ENCODE measurements at places on chromosomes 16 and 17.

- no peak for DNase-seq
Measured at GRCh38 chr17:65061646-65062045, 5.1 kb upstream of the GNA13 start.

DNA sequence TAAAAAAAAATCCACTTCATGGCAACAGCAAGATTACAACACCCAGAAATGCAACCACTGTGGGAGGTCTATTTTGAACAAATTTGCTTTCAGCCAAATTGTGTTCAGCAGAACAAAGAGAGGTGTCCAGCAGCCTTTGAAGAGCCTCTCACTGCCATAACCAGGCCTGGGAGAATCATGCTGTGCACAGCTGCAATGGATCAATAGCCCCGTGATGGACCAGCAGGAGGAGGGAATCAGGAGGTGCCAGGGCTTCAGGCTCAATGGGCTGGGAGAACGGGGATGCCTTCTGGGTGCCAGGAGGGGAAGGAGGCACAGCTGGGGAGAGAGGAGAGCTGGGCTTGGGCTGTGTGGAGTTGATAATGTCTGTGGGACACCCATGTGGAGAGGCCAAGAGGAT, 366.2 kb upstream of the EEF2KMT start:
- DNase-seq: no peak

- DNase-seq: no peak
Measured at GRCh38 chr17:624341-624860, 90.2 kb downstream of the VPS53 start.

- DNase-seq: no peak
Measured at GRCh38 chr17:12618557-12618956, 47.1 kb upstream of the MYOCD start.

DNA sequence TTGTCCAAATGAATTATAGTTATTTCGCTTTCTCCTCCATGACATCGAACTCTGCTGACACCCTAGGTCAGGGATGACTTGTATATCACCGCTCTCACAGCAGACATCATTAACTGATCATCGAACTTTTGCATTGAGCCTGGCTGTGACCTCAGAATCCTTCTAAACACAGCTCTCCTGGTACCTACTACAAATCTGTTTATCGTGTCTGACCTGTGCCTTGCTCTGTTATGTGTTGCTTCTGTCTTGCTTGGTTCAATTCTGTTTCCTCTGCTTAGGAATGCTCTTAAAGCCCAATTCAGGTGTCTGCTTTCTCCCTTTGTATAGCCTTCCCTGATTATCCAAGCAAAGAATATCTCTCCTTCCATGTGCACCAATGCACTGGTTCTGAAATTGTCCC, 78.3 kb downstream of the CYLD start:
- no peak for DNase-seq

DNA sequence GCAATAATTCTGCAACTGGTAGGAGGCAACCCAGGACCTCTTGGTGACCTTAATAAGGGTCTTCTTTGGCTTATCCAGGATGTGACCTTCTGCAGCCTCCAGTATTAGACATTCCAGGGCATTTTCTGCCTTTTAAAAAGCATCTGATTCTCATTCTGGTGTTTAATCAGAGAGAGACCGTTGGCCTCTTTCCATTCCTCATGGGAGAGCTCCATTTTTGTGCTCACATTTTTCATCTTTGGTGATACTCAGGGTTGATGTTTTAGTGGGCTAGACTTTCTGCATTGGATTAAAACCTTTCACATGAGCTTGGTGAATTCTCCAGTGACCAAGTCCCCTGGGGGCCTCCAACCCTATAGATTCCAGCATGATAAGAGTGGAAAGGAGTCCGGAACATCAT, 150.2 kb upstream of the CACNG5 start:
- no peak for DNase-seq

- no peak for DNase-seq
Measured at GRCh38 chr17:3998436-3998835, 34.2 kb upstream of the ATP2A3 start.

GRCh38 chr16:30356401-30357084, 1.4 kb upstream of the CD2BP2 start:
- no peak for DNase-seq

GRCh38 chr16:89192956-89193575, 7.3 kb downstream of the SLC22A31 start:
- DNase-seq: no peak

DNA sequence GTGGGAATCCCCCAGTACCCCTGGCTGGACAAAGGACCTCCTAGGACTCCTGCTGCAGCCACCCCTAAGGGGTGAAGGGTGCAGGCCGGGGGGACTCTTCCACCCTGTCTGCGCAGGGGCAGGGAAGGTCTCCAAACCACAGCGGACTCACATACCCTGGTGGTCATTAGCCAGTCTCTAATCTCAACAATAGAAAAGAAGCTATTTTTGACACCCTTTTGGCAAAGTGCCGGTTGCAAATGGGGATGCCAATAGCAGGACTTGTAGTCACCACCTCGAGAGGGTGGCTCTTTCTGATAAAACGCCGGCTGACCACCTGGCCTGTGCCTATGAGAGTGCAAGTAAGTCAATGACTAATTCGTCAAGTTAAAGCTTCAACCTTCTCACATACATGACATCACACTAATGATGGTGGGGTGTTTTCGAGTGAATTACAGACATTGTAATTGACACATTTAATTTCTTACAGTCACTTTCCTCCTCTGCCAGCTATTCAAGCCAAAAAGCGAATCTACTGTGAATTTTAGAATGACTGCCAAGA, 23.1 kb upstream of the DNAH17 start:
- DNase-seq: no peak

DNA sequence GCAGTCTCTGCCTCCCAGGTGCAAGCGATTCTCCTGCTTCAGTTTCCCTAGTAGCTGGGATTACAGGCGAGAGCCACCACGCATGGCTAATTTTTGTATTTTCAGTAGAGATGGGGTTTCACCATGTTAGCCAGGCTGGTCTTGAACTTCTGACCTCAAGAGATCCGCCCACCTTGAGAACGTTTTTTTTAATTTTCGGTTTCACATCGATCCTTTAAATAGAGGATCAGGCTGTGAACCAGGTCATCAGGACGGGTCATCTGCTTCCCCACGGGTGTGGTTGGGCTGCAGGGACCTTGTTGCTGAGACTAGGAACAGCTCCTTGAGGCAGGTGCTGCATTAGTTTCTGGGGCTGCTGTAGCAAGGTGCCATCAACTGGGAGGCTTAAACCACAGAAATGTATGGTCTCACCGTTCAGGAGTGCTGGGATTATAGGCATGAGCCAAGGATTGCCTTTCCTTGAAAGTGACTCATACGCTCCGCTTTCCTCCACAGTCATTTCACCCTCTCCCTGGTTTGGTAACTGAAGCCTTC, 7.9 kb upstream of the NAGPA start:
- DNase-seq: no peak

Data from CD8-positive, alpha-beta T cell (primary cell).